RPMI7951 (cell line): ENCODE measurements at places on chromosomes 3 and 15. TPM values are rescaled to one million over a fixed set of nuclear protein-coding genes. Genes with fewer than 3 reads are reported as not detected.

DNA sequence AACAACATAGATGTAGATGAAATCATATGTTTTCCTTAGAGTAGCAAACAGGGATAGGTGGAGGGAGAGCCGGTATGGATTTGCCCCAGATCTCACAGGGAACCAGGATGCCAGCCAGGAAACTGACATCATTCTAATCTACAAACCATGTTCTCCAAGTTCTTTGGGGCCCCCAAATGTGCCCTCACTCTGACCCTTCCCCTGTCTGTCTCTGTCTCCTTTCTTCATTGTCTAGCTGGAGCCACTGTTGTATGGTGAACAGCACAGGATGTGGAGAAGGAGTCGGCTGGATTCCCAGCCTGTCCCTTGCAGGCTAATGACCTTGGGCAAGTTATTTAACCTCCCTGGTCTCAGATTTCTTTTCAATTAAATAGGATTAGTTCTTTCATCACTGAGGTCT is 962 bp downstream of the ATP13A5 start:
- no peak for DNase-seq

DNA sequence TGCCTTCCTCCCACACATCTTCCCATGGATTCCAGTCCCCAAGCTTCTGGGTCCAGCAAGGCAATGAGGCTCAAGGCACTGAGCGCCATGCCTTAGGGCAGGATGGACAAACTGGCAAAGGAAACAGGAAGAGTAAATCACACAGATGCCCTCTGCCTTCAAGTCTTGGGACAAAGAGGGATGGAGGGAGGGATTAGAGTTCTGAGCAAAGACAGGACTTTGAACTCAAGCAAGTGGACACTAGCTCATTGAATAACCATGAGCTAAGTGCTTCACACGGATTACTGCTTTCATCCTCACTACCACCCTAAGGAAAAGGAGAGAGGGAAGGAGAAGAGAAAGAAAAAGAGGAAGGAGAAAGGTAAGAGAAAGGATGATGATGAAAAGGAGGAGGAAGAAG is 7.6 kb upstream of the THBS1 start:
- DNase-seq: peak; percentile 10

DNA sequence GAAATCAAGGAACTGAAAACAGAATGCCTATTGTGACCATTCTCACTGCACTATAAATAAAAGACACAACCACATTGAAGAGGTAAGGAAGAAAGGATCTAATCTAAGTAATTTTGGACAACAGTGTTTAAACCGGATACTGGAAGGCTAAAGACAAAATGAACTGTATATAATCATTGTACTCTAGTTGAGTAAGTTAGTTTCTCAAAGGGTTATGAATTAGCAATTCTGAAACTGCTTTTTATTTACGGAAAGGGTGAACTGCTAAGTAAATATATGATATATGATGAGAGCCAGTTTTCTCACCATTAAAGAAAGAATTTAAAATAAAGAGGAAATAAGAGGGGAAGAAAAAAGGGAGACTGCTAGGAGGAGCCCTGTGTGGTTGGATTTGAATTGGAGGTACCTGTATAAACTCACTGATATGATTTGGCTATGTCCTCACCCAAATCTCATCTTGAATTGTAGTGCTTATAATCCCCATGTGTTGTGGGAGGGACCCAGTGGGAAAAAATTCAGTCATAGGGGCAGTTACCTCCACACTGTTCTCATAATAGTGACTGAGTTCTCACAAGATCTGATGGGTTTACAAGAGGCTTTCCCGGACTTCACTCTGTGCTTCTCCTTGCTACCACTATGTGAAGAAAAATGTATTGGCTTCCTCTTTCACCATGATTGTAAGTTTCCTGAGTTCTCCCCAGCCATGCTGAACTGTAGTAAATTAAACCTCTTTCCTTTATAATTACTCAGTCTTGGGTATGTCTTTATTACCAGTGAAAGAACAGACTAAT is 607.7 kb downstream of the PYDC2 start:
- no peak for DNase-seq

Gene PLS1
- 3.7 and 4.9 TPM in 2 replicates for total RNA-seq

Gene GOLGA6L1
- total RNA-seq: not detected in 2 replicates

Gene ITIH4
- 0.48 and 0.68 TPM in 2 replicates for total RNA-seq
